Inflammatory macrophage treated with lipopolysaccharide for 4 hours (primary cell): ENCODE measurements at places on chromosomes 1 and 21.

DNA sequence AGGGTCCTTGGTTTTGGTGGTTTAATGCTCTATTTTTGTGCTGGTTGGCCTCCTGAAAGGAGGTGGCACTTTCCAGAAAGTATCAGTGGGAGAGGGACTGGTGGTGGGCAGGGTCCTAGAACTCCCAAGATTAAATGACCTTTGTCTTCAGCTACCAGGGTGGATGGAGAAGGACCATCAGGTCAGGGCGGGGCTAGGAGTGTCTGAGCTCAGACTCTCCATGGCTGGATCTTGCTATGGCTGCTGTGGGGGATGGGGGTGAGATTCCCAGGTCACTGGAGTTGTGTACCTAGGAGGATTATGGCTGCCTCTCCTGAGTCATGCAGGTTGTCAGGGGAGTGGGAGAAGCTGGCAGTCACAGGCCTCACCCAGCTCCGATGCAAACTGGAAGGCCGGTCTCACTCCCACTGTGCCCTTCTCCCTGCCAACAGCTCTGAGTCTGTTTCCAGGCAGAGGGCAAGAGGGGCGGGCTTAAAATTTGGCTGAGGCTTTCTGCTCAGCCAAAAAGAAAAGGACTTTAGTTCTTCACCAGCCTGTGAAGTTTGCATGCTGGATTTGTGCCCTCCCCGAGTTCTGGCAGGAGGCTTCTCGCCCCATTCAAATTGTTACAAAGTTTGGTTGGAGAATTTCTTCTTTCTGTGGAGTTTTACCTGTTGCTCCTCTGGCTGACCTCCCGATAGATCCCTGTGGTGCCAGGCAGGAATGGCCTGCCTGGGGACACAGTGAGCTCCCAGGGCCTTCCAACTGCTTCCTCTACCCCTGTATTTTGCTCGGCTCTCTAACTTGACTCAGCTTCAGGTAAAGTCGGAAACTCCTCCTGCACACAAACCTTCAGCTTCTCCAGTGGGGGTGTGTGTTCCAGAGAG lies 13.1 kb upstream of the KYAT3 start:
- DNase-seq, result no peak

DNA sequence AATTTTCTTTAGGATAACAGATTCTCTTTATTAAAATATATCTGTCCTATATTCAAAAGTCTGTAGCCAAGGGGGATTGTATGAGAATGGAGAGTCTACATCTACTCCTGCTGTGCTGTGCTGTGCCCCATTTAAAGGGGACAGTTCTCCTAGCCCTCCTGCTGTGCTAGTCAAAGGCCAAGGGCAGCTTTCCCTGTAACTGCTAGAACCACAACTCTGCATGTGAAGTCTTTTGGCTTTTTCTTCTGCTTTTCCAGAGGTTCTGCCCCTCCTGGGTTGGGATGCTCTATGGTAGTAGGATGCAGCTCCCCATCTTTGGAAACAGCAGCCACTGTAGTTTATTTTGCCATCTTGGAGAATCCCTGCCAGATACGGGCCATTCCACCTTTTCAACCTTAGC lies 197.5 kb upstream of the JUN start:
- no peak for DNase-seq

GRCh38 chr1:227949341-227949921 lies 1.7 kb upstream of the WNT9A start:
- no peak for DNase-seq

- peak; percentile 94 for DNase-seq
Measured at GRCh38 chr1:108556499-108556898, 3.4 kb upstream of the EEIG2 start.

- DNase-seq, result no peak
Measured at GRCh38 chr1:242723044-242723716, 198.7 kb upstream of the PLD5 start.

DNA sequence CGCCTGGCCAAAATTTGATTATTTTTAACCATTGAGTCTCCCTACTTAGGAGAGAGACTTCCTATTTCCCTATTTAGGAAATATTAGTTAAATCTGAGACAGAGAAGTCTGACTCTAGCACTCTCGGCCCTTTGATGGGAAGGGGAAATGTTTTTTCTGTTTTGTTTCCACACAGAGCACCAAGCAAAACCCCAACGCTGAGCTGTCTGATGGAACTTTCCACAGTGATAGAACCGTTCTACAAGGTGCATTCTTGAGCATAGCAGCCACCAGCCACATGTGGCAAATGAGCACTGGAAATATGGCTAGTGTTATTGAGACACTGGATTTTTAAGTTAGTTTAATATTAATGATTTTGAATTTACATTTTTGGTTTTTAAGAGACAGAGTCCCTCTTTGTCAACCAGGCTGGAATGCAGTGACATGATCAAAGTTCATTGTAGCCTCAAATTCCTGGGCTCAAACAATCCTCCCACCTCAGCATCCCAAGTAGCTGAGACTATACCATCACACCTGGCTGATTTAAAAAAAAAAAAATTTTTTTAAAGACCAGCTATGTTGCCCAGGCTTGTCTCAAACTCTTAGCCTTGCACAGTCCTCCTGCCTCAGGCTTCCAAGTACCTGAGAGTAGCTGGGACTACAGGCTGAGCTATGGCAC lies 77.3 kb upstream of the GALNT2 start:
- DNase-seq, result no peak

GRCh38 chr21:45542242-45542666 lies at the start of gene SLC19A1:
TSS of gene SLC19A1 (minus strand) at chr21:45542440. CDS start at chr21:45537959, 4,481 bp downstream.
- DNase-seq, result peak; percentile 66

DNA sequence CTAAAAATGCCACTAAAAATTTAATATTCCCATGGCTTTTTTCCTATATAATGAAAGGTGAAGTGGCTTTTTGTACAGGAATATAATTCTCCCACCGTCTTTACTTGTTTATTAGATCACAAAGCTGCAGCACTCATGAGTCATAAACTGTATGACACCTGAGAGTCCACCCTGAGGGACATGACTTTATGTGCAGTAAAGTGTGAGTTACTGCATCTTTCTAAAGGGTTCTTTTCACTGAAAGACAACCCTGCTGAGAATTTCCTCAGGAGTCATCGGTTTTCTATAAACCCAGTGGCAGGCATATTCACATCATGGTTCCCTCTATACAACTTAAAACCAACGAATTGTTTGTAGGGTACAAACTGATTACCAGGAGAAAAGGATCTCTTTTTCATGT lies 77.4 kb downstream of the APP start:
- no peak for DNase-seq

DNA sequence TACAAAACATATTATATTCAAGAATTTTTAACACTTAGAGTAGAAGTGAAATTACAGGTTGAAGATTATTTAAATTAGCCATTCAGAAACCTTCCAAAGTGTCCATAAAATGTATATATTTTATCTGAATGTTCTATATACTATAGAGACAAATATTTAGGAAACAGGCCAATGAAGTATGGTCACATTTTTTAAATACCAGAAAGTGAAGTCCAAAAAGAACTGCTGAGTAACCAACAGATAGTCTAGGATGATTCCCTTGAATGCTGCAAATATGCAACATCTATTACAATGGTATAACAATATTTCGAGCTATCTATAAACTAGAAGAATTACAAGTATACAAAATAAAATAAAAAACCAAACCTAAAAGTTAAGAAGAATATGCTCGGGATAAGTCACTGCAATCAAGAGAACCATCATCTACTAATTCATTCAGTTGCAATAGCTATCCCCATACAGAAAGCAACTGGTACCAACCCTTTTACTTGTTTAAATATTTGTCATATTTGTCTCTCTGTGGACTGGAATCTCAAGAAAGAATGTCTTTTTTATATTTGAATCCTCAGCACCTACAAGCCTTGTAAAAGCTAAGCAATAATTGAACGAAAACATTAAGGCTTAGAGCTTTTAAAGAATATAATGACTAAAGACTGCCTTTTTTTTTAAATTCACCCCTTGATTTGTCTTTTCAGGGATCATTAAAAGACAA lies 8.1 kb downstream of the ODF2L start:
- DNase-seq, result no peak

GRCh38 chr21:33971492-33972013 lies 55.9 kb upstream of the ATP5PO start:
- DNase-seq, result no peak

- peak; percentile 27 for DNase-seq
Measured at GRCh38 chr1:245888809-245889208, 618.3 kb downstream of the SMYD3 start.

- DNase-seq, result no peak
Measured at GRCh38 chr1:101587741-101588140, 350.9 kb downstream of the S1PR1 start.

DNA sequence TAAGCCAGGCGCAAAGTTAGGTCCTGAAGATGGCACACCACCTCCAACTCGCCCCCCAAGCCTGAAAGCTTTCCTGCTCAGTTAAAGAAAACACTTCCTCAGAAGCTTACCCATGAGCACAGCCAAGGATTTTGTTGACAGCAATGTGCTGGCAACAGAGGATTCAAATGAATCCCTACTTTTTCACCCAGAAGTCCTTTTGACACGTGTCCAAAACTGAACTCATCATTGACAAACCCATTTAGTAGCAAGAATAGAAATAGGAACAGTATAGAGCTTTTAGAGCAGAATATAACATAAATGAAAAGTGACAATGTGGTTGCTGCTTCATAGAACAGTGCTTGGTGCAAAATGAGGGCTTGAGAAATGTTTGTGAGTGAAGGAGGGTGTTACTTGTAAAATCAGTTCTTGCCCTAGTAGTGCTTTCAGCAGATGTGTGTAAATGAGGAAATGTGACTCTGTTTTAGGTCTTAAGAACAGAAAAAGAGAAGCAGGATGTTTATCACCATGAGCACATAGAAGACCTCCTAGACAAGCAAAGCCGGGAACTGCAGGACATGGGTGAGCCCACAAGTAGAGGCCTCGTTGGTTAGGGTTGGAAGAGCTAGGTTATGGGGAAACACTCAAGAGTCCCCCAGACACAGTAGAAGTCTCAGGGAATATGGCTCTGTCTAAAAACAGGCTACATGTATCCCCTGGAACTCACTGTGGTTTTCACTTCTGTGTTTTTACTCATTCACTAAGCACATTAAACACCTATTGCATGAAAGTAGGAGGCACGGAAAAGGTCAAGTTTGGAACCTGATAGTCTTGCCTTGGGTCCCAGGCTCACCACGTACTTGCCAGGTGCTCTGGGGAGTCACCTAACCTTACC lies 48.6 kb upstream of the TMEM125 start:
- DNase-seq, result peak; percentile 45

DNA sequence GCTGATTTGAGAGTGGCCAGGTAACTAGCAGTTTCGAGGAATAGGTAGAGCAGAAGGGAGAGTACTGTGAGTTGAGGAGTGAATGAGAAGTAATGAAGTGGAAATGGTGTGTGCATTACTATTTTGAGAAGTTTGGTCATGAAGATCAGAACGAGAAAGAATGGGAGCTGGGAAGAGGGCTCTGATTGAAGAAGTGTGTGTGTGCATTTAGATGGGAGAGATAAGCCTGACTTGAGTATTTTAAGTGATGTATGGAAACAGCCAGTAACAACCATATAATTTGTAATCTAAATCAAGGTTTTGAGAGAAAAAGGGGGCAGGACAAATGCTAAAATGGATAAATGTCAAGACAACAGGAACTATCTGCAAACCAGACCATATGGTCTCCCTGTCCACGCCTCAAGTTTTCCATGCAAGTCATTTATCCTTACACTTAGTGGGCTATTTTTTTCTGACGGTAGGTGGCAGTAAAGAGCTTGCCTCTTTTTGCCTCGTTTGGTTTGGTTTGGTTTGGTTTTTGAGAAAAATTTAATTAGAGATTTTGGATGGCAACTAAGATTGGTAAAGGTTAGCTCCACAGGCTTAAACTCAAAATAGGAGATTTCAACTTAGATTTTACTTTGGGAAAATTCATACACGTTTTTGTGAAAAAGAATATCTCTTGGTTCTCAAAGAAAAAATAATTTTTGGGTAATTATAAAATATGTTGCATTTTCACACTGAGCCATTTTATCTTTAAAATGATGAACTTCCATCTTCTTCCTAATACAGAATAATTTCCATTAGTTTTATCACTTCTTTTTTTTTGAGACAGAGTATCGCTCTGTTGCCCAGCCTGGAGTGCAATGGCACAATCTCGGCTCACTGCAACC lies 9.5 kb upstream of the B3GALNT2 start:
- peak; percentile 71 for DNase-seq

- DNase-seq, result no peak
Measured at GRCh38 chr1:160095382-160096105, 2.9 kb downstream of the IGSF8 start.

DNA sequence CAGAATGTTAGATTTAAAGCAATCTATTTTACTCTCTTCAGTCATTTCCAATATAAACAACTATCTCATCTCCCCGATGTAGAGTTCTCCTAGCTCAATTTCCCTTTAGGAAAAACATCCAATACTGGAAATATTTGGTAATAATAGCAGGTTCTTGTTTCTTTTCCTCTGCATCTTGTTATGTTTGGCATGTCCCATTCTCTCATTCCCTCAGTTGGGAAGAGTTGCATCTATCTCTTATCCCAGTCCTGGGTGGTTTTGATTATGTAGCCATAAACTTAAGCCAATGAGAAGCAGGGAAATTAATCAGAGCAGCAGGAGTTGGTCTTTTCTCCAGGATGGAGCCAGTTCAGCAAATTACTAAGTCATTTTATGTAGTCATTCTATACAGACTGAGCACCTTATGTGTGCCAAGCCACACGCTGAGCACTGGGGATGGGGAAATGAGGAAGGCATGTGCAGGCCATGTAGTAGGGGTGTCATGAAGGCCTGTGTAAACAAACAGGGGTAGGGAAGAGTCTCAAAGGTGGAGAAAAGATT lies 418.2 kb upstream of the NFIA start:
- no peak for DNase-seq

DNA sequence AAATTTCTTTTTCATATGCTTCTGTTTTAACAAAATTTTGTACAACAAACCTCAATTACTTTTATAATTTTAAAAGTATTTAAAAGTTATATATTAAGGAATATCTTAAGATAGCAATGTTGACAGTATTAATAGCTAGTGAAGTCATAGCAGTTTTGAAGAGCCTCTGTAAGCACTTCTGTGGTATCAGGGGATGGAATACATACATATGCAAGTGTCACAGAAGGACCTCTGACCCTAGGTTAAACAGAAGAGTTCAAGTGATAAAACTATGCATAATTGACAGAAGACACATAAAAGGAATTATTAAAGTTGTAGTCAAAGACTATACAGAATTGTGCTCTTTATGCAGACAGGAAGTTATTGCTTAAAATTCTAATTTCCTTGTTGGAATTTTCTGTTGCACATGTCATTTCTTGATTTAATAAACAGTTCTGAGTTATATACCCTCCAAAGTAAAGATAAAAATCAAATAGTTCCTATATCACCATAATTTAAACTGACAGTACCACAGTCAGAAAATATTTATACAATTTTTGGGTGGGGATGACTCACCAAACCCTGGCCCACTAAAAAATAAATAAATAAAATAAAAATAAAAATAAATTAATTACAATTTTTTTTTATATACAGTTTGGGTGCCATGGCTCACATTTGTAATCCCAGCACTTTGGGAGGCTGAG lies 27.1 kb downstream of the IPP start:
- peak; percentile 0 for DNase-seq
